Central memory CD4-positive, alpha-beta T cell (primary cell): ENCODE measurements at places on chromosomes 2 and 18.

DNA sequence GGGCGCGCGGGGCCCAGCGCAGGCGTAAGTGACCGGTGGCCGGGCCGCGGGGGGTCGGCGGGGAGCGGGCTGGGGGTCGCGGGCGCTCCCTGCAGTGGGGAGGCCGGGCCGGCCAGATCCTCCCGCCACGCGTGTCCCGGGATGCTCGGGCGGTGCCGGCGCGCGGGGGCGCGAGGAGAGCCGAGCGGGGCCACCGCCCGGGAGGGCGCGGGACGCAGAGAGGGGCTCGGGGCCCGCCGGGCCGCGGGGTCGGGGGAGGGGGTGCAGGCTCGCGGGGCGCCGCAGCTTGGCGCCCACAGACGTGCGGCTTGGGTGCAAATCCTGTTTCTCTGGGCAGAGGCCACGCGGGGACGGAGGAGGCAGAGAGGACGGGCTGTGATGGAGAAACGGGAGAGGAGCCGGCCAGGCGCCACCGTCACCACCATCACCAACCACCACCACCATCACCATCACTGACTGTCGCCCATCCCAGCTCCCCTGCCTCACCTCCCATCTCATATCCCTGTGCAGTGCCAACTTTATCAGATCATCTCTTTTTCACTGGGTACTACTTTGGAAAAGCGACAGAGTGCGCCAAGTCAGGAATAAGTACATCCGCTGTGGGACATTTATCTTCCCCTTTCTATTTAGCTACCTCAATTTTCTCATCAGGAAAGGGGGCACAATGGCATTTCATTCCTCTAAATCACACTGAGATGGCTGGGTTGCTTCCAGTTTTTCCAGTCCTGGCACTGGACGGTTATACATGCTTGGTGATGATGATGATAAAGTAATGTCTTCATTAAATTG lies 97.2 kb upstream of the GPR45 start:
- no peak for DNase-seq

DNA sequence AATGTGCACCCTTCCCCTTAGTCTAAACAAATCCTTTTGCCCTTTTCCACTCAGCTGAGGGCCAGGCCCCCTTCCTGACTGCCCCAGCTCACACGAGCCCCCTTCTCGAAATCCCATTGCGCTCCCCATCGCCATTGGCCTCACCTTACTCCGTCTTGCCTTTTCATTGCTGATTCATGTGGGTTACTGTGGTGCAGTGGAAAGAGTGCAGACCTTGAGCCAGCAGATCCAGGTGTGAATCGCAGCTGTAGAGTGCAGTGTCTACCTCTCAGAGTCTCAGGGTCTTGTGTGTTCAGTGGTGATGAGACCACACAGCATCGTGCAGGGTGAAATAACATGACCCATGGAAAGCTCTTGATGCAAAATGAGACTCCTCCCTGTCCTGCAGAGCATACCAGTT lies 132.4 kb upstream of the APCDD1 start:
- no peak for DNase-seq

DNA sequence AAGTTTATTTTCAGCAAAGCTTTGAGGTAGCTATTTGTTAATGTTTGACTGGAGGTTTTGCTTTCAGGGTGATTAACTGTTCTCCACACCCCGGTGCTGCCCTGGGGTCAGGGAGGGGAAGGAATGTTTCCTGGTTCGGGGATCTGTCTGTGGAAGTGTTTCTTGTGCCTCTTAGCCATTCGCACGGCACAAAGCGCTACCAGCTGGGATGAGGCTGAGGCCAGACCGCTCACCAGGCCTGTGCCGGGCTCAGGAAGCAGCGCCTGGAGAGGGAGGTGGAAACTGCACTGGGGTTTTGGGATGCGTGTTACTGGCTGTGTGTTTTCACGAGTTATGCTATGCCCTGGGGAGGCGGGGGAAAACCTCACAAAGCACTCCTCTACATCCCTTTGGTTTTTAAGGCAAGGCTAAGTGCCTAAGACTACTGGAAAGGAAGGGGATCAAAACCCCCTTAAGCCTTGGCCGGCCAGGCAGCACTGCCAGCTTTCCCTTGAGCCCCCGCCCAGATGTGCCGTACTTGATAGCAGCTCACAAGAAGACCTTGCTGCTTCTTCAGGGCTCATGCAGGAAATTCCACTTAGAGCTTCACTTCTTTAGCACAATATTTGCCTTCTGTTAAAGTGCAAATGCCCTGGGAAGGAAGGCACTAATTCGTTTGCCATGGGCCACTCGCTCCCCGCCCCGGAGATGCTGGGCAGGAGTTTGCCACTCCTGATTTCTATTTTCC lies 65.7 kb upstream of the CNGA3 start:
- DNase-seq, result no peak

- DNase-seq, result peak; percentile 26
Observed at GRCh38 chr2:134020608-134021007, 233.3 kb upstream of the MGAT5 start.

GRCh38 chr18:48962252-48962993 lies 11.7 kb upstream of the SMAD7 start:
- DNase-seq, result no peak

GRCh38 chr2:102251042-102251848 lies 60.1 kb upstream of the IL1RL1 start:
- DNase-seq, result peak; percentile 51

- no peak for DNase-seq
Observed at GRCh38 chr2:15749460-15750432, 158.1 kb downstream of the DDX1 start.

GRCh38 chr2:234669621-234670020 lies 172.7 kb upstream of the ARL4C start:
- no peak for DNase-seq

DNA sequence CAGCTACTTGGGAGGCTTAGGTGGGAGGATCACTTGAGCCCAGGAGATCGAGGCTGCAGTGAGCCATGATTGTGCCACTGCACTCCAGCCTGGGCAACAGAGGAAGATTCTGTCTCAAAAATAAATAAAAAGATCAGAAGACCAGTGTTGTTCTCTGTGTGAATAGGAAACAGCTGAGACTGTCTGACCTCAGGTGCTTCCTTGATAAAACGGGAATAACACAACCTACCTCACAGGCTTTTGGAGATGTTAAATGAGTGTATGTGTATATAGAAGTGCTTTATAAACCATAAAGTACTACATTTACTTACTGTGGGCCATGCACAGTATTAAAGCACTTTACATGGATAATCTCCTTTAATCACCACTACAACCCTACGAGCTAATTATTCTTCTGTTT lies 9.9 kb upstream of the CETN1 start:
- DNase-seq, result no peak

- DNase-seq, result no peak
Observed at GRCh38 chr2:172247203-172247602, 144.5 kb upstream of the DLX2 start.

GRCh38 chr2:19942199-19942598 lies 40.4 kb upstream of the TTC32 start:
- DNase-seq, result no peak

DNA sequence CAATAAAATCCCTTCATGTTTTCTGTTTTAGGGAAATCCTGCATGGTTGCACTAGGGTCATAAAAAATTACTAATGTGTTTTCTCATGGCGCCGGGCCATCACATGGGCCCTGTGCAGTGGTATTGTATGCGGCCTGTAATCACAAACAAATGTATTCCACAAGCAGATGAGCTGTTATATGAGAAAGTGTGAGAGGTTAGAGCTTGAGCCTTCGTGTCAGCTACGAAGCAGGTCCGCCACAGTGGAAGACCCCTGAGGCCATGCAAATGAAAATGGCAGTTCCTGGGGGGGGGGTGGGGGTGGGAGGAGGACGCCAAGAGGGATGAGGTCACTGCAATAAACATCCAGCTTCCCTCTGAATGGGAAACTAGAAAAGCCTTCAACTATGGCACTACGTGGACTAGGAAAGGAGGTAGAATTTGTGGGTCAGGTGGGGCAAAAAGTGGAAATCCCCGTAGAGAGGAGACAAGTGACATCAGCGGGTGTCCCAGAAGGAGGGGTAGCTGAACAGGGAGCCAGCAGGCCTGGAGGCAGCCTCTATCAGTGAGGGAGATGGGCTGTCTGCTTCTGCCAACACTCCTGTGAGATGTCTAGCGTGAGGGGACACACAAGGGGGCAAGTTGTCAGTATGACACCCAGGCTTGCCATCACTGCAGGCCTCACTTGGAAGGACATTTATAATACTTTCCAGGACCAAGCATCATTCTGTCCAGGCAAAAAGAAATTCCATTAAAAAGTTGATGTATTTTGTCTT lies 130.3 kb upstream of the CTAGE1 start:
- no peak for DNase-seq
